CD4-positive, alpha-beta T cell treated with Interleukin-6 at 100 ng/mL for 8 hours (primary cell): ENCODE measurements at places on chromosomes 4 and X.
A peak's percentile ranks its signal among the peaks of the same experiment; 100 is the strongest.

DNA sequence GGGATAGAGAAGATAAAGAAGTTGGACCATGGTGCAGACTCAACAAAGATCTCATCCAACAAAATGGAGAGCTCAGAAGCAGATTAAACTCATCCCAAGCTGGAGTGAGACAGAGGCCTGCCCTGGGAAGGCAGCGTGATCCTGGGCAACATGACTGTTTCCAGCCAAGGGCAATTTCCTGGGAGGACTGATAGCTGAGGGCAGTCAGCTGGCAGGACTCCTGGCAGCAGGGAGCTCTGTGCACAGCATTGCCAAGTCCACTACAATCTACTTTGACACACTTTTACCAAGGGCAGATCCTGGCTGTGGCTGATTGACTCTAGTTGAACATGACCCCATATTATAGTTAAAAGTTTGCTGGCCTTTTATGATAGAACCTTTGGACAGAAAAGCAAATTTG is 357.3 kb upstream of the RASGEF1B start:
- no peak for DNase-seq

DNA sequence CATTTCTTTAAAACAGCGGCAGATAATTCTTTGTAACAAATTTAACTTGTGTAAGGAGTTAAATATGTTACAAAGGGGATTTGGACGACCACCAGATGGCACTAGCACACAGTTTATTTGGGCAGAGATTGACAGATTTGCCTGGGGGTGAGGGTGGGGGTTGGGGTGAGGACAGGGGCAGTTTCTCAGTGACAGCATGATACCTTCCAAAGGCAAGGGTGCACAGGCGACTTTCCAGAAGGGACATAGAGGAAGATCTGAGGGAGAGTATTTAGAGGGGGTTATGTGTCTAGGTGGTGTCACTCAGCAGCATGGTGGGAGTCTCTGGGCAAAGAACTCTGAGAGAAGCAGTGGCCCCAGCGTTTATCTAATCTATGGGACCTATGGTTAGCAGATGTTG is 9.6 kb upstream of the TMA16 start:
- DNase-seq = peak; percentile 39

DNA sequence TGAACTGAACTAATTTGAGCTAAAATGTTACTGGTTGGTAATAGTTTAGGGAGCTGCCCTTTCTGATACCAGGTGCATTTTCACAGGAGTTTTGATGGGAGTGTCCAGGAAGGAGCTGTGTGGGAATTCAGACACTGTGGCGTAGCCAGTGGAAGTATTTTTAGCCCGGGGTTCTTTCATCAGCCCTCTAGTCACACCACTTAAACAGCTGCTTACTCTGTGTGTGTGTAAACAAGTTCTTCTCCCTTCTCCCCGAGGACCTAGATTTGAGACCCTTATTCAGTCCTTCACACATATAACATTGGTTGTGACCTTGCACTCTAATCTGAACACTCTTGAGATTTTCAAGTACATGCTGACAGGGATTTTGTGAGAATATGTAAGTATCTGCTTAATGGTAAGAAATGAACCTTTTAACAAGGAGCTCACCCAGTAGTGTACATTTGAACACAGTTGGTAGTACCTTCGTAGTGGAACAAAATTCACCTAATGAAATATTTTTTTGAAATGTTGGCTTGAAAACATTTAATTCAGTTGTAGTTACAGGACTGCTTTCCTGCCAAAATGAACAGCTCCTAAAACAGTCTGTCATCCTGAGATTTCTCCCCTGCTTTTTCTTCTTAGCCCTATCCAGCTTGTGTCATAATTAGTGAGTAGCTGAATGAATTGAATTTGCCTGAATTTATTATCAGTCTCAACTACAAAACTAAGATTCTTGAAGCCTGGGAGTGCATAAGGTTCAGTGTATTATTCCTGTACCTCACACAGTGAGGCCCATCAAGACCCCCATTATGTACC is 61.8 kb downstream of the BMPR1B start:
- DNase-seq = no peak

DNA sequence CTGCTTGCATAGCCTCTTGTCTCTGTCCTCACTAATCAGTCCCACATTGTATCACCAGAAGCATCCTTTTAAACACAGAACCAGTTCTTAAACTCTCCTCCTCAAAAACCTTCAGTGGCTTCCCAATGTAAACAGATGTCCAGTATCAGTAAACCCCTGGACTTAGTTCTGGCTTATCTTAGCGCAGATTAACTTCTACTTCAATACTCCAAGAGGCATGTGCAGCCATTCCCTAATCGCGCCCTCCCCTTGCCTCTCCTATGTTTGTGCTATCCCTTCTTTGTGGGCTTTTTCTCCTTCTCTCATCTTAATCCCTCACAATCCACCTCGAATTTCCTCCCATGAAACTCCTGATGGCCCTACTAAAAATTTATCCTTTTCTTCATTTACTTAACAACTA is 193.8 kb downstream of the FBXO8 start:
- DNase-seq = no peak

DNA sequence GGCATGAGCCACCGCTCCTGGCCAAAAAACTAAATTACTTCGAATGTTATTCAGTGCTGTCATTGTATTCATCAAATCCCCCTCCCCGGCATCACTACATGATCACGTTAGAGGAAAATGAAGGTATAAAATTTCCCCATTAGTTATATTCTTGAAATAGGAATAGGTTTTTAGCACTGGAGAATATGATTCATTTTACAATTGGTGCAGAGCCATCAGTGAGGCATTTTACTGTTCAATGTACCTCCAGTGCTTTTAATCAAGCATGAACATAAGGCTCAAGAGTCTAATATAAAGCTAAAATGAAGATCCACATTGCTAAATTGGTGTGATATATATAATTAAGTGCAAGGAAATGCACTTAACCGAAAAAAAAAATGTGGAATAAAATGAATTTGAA is 18.3 kb downstream of the KLF3 start:
- no peak for DNase-seq

GRCh38 chr4:44738615-44739014 is 12.3 kb upstream of the GNPDA2 start:
- no peak for DNase-seq

DNA sequence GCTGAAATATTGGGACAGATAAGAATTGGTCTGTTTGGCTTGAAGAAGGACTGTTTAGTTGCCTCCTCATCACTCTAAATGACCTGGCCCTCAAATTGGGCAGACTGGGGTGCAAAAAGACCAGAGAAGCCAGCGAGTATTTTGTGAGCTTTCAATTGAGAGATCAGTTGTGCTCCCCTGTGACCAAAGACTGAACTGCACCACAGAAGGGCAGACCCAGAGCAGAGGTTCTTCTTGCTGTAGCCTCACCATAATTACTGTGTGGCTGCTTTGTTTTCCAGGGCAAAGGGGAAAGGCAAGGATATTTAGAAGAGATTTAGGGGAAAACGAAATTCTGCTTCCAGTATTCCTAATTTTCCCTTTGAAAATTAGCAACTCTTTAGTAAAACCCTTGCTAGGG is 104.0 kb upstream of the MBNL3 start:
- DNase-seq = no peak

DNA sequence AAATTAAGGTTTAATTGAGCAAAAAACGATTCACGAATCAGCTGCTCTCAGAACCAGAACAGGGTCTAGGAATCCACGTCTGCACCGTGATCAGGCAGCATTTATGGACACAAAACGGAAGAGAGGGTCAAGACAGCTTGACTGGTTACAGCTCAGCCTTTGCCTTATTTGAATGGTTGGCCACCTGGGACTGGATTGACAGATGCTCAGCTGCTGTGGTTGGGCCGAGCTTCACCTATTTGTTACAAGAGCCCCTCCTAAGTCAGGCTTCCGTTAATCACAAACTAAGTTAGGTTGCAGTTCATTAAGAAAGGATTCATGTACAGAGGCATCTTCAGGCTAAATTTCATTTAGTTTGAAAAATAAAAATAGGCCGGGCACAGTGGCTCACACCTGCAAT is 50.6 kb upstream of the MAN2B2 start:
- no peak for DNase-seq

DNA sequence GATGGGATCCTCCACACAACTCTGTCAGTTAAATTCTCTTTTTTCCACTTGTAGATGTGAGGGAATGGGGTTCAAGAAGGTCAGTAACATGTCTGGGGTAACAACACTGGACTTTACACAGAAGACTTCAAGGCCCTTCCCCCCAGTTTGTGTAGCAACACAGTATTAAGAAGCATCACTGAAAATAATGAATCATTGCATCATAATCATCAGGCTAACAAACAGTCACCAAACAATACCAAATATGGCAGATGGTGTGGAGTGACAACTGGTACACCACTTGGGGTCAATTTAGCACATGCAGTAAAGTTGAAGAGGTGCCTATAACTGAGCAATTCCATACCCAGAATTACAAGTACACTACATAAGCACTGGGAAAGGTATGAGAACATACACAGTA is 38.6 kb downstream of the BOD1L1 start:
- no peak for DNase-seq

DNA sequence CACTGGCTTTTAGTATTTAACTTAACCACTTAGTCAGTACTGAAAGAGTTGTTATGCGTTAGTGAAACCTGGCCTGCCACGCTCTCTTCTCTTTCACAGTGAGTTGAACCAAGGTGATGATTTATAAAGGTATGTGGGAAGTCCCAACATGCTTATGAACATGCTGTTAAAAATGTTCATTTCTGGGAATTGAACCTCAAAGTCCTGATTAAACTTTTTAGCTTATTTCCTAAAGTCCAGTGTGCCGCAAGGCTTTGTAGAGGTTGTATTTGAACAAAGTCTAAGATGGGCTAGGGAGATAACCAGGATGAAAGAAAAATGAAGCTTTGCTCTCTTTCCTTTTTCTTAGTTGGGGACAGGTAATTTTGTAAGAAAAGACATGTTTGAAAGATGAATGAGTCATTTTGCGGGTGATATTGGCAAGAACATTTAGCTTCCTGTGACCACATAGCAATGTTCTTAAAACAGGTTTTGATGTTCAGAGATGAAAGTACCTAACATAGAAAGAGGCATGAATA is 270.3 kb downstream of the DTHD1 start:
- no peak for DNase-seq

GRCh38 chrX:25650216-25650820 is 487.8 kb upstream of the MAGEB18 start:
- no peak for DNase-seq

DNA sequence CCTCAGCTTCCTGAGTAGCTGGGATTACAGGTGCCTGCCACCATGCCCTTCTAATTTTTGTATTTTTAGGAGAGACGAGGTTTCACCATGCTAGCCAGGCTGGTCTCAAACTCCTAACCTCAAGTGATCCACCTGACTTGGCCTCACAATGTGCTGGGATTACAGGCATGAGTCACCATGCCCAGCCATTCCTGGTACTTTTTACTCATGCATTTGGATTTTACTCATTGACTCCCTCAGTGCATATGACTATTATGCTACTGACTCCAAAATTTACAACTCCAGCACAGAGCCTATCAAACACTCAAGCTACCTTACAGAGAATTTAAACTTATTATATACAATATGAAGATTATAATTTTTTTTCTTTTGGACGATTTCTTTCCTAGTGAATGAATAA is 199.9 kb downstream of the CXXC4 start:
- no peak for DNase-seq

GRCh38 chr4:74793757-74794381 is 454 bp downstream of the BTC start:
- no peak for DNase-seq

GRCh38 chrX:11535156-11535919 is 130.4 kb downstream of the ARHGAP6 start:
- DNase-seq = no peak

- no peak for DNase-seq
Measured at GRCh38 chr4:8179771-8180170, 19.3 kb upstream of the SH3TC1 start.

DNA sequence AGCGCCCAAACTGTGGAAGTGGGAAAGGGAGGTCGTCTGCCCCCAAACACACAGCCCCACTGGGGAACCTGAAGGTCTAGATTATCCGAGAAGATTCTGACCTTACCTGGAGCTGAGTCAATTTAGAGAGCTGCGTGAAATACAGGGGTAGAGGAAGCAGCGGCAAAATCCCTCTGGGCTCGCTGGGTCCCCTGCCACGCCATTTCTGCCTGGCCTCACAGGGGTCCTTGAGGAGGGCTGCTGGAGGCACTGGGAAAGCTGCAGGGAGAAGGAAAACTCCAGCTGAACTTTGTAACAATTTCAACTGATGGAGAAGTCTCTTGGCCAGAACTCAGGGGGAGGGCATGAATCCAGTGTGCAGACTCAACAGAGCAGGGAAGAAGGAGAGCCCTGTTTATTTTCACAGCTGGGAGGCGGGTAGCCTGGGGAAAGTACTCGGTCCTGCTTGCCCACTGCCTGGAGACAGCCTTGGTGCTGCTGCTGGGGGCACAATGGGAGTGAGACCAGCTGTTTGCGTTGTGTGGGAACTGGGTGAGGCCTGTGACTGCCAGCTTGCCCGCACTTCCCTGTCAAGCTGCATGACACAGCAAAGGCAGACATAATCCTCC is 93.2 kb upstream of the MAPK10 start:
- no peak for DNase-seq
